ENCODE measurements at places on chromosomes 12 and 14.

DNA sequence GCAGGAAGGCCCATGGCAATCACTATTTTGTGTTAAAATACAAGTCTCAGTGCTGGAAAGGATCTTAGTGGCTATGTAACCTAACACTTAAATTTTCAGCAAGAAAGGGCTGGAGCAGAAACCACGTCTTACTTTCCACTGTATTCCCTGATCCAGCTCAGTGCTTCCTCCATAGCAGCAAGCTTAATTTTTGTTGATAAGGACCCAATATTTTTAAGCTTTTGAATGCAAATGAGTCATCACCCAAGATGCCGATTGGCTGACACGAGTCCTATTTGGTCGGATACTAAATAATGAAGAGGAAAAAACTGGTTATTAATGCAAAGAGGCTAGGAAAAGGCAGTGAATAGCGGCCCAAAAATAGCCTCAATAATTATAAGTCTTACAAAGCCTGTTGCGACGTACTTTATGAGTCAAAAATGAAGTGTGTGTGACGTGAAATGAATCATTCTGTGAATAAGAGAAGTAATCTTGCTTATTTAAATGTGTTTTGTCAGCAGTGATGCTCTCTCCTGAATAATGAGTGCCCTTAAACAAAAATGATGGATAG lies 46.9 kb upstream of the IGF1 start:
- no peak for DNase-seq

DNA sequence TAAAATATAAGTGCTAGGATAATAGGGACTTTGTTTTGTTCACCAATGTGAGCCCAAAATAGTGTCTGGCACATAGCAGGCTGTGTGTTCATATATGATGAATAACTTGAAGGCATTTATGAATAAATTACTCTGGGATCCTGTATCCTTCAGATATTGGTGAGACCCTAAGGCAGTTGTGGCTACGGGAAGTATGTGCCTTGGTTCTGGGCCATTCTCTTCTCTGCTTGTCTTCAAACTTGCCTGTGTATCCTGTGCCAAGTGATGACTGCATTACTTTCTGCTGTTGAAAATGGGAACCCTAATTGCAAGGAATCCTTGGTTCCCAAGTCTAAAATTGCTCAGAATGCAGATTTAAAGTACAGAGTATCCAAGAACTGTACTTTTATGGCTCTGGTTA lies 67.6 kb upstream of the KTN1 start:
- no peak for DNase-seq

GRCh38 chr12:94286583-94287244 lies 138.3 kb downstream of the PLXNC1 start:
- DNase-seq: no peak

DNA sequence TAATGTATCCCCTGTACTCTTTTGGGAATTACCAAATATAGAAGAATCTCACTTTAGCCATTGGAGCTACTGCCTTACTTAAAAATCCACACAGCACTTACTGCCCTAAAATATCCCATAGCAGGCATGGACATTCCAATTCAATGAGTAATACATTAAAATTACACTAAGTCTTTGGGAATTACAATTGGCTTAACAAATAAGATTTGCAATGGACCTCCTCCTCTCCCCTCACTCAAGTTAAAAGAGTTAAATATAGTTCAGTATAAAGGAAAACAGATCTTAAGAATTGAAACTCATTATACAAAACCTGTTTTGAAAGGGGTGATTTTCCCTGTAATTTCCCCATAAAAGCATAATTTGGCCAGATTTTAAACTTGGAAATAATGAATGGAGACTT lies 477.1 kb downstream of the SLC16A7 start:
- DNase-seq: no peak

DNA sequence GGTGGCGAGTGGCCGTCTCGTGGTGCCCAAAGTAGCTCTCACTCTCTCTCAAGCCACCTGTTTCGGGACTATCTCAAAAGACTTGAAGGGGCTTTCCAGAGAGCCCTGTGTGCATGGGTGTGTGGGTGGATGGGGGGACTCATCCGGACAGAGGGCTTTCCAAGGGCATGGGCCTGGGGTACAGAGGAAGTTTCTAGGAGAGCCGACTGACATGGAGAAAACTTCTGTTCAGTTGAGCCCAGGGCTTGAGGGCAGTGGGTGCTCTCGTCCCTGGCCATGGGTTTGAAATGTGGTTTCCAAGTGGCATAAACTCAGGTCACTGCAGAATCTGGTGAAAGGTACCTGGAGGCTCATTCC lies 47.4 kb upstream of the MEG3 start:
- no peak for DNase-seq

GRCh38 chr14:56562883-56563282 lies 16.7 kb upstream of the TMEM260 start:
- DNase-seq: no peak

Data from GDM1 (cell line).